ENCODE measurements at places on chromosomes 7 and 10.

GRCh38 chr7:15168489-15168888 lies 265.9 kb upstream of the DGKB start:
- DNase-seq = no peak

DNA sequence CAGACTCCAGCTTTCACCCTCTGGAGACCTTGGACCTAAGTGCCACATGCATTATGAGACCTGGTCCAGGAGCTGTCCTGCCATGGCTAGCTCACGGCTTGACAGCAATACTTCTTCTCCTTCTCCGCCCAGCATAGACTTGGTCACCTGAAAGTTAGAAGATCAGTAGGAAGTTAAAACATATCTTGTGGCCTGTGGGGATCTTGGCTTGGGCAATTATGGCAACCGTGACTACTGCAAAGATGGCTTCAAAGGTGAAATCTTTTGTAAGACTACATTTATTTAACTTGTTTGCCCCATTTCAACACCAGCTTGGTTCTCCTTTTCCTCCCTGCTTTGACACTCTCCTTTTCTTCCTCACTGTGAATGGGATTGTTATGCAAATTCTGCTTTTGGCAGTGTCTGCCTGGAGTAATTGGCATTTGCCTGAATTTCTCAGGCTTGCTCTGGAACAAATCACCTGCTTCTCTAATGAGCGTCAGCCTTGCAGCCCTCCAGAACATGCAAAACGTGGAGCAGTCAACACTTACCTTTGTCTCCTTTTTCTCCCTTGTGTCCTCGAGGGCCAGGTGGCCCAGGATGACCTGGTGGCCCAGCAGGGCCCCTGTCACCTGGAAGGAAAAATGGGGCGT lies 53.4 kb downstream of the COL17A1 start:
- DNase-seq = no peak

GRCh38 chr10:11880151-11881029 lies 57.2 kb downstream of the PROSER2 start:
- DNase-seq = no peak

GRCh38 chr7:50792342-50793119 lies 9.8 kb upstream of the GRB10 start:
- DNase-seq = no peak

Data from stimulated activated CD4-positive, alpha-beta T cell treated with anti-CD3 and anti-CD28 coated beads, Interleukin-2, amount 100 ng/mL, for 48 hours (primary cell).